Myocyte (in vitro differentiated cells): ENCODE measurements at places on chromosomes 11 and 22.

DNA sequence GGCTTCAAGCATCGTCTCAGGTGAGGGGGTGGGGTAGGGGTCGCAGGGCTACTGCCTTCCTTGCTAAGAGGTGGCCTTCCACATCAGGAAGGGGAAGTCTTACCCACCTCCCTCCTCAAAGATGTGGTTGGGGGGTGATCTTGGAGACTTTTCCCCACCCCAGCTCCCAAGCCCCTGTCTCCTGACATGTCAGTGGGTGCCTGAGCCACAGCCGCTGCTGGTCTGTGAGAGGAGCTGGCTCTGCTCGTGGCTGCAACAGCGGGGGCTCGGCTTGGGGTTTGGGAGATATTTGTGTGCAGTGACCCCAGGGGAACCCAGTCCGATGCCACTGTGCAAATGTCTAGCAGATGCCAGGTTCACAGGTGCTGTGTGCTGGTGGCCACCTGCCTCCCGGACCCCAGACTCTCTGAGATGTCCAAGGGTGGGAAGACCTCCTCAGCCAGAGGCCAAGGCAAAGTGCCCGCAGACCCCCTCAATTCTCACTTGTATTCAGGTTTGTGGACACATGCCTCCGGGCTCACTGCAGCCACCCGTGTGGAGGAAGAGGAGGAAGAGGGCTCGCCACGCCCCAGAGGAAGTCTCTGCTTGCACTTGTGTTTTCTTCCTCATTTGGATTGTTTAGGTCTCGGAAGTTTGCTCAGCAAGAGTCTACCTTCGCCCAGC lies 1.9 kb downstream of the KCNQ1 start:
- no peak for DNase-seq

- DNase-seq: no peak
Measured at GRCh38 chr11:15551901-15552851, 437.5 kb downstream of the INSC start.

GRCh38 chr11:17397311-17398002 lies 9.0 kb upstream of the KCNJ11 start:
- DNase-seq: no peak

DNA sequence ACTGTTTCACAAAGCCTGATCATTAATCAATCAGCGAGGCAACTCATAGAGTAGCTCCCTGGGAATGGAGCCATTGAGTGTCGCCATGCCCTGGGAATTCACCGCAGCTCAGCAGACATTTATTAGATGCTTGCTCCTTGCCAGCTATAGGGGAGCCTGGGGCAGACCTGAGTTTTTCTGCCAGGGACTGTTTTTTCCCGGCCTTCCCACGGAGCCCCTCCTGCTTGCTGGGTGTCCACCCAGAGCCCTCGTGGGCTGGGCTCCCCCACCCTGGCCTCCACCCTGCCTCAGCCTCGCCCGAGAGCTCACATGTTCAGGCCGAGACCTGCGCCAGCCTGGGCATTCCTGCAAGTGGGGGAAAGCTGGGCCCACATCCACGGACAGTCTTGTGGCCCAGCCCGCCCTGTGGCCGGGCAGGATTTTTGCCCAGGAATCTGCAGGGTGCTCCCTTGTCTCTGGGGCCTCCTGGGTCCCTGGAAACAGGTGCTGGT lies 64.9 kb downstream of the SMIM38 start:
- DNase-seq: peak; percentile 66

- peak; percentile 97 for DNase-seq
Measured at GRCh38 chr11:64864473-64865285, 13.7 kb downstream of the EHD1 start.

DNA sequence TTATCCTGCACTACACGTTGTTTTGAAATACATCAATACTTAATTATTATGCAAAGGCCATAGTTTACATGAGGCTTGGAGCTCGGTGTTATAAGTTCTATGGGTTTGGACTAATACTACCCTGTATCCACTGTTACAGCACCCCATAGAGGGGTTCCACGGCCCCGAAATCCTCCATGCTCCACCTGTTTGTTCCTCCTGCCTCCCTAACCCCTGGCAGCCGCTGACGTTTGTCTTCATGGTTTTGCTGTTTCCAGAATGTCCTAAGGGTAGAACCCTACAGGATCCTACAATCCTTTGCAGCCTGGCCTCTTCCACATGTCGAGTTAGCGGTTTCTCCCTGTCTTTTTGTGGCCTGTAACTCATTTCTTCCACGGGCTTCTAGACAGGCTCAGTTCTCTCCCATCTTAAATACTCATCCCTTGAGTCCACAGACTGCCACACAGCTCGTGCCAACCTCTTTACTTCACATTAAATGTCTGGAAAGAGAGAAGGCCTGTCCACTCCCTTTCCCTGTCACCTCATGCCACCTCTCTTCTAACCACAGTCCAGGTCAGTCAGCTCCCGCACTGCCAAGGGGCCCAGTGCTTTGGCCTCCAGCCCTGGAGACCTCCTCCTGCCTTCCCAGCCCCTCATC lies 42.4 kb upstream of the TH start:
- DNase-seq: no peak

- no peak for DNase-seq
Measured at GRCh38 chr11:118806400-118806799, 15.4 kb upstream of the DDX6 start.

GRCh38 chr22:29609139-29609538 lies 5.7 kb downstream of the NF2 start:
- DNase-seq: no peak

DNA sequence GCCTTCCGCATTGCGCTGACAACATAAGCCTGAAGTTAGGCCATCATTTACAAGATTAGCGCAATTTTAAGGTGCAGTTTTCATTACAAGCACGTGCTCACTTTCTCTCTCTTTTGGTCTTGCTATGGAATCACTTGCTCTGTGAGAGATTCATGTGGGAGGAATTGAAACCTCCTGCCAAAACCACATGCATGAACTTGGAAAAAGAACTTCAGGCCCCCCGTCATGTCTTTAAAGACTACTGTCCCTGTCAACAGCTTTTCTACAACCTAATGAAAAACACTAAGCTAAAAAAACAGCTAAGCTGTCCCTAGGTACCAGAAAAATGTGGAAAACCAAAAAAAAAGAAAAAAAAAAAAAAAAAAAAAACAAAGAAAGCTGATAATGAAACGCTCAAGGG lies 1707.6 kb upstream of the RAG2 start:
- DNase-seq: peak; percentile 8

DNA sequence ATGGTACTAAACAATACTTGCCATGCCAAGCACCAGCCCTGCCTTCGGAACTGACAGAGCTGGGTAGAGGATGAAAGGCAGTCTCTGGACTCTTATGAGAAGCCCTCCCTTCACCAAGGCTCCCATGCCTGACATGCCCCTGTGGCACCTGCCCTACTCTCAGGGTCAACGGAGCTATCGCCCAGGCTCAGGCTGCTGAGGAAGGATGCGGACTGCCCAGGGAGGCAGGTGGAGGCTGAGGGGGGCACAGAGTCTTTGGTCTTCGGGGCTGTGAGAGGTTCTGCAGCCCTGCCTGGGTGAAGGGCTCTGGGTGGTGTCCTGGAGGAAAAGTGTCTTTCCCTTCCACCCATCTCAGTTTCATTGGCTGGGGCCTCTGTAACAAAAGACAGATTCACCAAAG lies 290.8 kb upstream of the B3GAT1 start:
- DNase-seq: no peak

GRCh38 chr11:15590132-15590531 lies 475.4 kb downstream of the INSC start:
- DNase-seq: no peak

DNA sequence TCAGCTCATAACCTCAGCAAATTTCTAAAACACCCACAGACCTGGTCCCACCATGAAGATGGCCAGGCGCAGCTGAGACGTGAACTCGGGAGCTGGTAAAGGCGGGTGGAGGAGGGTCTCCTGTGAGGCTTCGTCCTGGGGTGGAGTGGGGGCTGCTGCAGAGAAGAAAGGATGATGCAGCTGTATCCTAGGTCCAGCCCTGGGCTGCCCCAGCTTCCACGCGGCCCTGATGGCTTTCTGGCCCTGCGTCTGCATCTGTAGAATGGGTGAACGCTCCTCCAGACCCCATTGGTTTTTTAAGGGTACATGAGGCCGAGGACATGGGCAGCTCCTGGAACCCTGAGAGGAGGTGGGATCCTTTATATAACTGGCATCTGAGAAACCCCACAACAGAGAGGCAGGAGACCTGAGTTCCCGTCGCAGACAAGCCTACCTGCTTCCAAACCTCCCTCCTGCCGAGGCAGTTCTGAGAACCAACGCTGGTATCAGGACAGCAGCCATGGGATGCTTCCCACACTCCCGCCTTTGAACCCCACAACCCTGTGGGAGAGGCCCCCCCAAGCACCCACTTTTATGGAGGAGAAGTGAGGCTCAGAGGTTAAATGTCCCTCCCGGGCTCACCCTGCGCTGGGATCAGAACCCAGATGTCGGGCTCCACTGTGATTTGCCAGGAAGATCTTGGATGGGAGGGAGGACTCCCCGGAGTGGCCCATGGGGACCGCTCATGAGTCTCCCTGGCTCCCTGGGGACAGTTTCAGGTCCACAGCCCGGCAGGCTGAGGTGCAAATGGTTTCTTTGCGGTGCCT lies 55.2 kb upstream of the FGF3 start:
- DNase-seq: no peak

GRCh38 chr22:27776650-27776958 lies 25.0 kb downstream of the MN1 start:
- DNase-seq: no peak

DNA sequence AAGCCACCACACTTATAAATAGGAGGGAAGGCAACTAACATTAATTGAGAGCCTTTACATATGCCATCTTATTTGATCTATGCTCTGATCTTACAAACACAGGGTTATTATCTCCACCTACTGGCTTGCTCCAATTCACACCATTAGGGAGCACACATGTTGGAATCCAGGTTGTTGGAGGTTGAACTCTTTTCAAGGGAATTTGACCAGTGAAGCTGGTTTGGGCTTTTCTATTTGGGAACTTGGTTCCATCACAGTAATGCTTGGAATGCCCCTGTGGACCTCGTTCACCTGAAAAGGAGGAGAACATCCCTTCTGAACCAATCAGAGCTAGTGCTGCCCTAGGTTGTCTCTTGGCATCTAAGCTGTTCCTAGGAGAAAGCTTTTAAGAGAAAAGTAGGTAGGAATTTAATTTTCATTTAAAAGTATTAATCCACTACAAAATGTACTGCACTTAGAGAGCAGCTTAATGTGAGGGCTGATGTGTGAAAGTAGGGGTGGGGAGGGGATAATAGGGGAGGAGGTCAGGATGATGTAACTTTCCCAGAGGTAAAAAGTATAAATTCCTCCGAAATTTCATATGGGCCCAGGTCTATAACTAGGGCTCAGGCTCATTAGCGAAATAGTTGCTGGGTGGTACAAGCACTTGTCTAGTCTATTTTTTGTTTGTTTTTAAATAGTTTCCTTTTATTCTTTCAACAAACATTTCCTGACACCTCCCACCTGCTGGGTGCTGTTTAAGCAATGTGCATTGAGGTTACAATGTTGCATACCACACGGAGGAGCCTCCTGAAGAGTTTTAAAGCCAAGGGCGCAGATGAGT lies 7.6 kb upstream of the MICAL2 start:
- no peak for DNase-seq

- DNase-seq: no peak
Measured at GRCh38 chr11:114265122-114265878, 30.9 kb upstream of the NNMT start.

DNA sequence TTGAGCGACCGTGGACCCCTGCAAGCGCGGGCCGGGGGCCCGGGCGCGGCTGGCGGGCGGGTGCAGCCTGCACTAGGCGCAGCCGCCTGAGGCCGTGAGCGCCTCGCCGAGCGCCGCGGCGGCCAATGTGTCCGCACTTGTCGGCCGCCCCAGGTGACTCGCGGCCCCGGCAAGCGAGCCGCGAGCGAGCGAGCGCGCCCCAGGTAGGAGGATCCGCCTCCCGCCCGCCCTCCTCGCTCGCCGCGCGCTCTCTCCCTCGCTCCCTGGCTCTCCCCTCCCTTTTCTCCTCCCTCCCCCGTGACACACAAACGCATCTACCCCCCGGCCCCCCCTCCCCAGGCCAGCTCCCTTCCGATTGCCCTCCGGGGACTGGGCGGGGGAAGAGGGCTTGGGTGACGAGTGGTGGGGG lies at the start of gene WNT7B:
WNT7B (minus strand) TSS at position 160 of the 409 bp plus-strand sequence. CDS start 408 bp downstream, outside the sequence.
- no peak for DNase-seq

DNA sequence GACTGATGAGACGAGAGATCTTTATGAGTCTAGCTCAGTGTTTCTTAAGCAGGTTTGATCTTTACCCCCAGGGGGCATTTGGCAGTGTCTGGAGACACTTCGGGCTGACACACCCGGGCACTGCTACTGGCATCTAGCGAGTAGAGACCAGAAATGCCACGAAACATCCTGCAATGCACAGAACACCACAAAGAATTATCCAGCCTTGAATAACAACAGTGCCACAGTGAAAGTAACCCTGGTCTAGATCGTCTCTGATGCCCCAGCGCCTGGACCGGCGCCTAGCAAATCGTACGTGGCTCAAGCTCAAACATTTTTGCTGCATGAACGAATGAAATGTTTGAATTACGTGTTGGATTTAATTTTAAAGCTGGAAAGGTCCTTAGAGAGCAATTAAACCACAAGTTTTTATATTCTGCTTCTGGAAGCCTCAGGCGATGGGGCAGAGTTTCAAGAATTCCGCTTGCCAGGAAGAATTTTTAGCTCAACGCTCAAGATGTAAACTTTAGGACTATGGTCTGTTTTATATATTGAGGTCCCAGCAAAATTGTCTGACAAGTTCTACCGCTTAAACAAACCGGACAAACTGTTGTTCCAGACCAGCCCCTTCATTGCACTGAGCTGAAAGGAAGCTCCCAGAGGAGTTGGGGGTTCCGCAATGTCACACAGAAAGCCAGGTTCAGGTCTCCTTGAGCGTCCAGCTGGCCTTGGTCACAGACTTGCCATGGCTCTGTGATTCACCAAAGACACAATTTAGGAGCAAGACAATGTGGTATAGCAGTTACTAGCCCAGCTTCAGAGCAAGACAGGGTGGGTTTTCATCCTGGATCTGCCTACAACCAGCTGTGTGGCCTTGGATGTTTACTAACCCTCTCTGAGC lies 44.2 kb upstream of the SMTN start:
- DNase-seq: peak; percentile 51

GRCh38 chr22:21807544-21808529 lies 59.6 kb downstream of the MAPK1 start:
- DNase-seq: no peak

- no peak for DNase-seq
Measured at GRCh38 chr11:13629779-13630178, 38.7 kb upstream of the FAR1 start.

DNA sequence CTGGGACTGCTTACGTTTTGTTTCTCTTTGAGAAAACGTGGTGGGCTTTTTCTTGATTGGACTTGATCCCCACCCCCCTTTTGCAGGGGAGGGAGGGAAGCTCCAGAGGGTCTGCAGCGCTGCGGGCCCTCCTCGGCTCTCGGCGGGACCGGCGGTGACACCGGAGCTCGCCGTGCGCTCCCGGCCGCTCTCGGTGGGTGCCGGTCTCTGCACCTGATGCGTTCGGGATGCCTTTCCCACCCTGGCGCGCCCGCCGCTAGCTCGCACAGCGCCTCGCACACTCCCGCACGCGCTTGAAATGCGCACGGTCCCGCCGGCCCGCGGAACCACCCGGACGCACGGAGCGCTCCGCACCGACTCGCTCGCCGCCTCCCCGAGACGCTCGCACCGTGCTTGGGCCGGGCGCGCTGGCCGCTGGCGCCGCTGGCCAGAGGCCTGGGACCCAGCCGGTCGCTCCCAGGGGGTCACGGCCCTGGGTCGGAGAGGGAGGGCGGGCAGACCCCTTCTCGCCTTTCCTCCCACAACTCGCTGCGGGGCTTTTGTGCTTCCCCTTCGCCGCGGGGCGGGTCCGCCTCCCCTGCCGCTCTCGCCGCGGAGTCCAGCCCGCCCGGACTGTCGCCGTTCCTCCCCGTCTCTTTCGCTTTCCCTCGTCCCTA lies 1.0 kb downstream of the ZBTB16 start:
- peak; percentile 43 for DNase-seq
